ENCODE measurements at places on chromosomes 1 and 21.

DNA sequence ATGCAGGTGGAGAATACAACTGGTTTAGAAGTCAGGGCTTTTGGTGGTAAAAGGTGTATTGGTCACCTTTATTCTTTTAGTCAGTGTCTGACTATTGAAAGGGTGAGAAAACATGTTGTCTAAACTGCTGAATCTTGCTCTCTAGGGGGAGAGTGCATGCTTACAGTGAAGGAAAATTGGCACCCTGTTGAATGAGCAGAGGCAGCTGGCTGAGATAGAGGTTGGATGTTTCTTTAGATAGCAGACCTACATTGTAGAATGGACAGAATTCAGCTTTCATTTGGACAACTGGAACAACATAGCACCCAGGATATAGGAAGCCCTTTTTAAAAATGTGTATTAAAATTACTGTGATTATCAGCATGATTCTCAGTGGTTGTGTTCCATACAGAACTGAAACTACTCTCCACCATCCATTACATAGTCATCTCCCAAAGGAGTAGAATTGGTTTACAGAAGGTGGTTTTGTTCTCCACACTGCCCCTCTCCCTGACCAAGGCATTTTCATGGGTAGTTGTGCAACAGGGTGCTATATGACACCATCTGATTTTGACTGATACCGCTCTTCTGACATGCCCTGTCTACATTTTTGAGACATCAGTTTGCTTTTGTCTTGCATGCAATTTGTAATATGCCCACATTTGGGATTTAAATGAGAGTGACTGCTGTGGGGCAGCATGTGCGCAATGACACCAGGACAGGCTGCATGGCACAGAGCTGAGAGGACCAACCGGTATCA is 16.2 kb downstream of the RHOU start:
- no peak for DNase-seq

- DNase-seq = no peak
Observed at GRCh38 chr1:212244441-212244840, 40.8 kb upstream of the PPP2R5A start.

- no peak for DNase-seq
Observed at GRCh38 chr1:172650474-172651193, 8.3 kb upstream of the FASLG start.

DNA sequence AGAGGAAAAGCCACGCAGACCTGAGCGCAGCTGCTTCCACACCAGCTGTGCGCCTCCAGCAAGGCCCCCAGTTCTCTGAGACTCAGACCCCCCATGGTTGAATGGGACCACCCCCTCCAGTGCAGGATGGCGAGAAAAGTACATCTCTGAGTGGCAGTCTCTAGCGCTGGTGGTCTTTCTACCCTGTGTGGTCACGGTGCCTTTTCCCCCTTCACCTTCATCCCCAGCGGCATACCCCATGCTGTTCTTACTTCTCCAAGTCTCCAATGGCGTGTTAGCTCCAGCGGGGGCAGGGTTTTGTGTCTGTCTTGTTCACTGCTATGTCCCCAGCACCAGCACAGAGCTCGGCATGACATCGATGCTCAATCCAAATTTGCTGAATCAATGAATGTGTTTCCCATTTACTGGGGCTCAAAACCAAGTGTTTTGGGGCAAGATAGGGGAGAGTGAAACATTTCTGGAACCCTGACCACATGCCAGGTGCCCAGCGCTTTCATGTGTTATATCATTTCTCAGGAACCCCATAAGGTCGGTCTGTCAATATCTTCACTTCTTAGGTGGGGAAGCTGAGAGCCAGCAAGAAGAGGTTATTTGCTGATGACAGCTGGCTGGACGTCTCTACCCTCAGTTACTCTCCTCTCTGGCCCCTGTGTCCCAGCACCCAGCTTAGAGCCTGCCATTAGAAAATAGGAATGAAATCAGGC is 959 bp upstream of the SDC3 start:
- no peak for DNase-seq

DNA sequence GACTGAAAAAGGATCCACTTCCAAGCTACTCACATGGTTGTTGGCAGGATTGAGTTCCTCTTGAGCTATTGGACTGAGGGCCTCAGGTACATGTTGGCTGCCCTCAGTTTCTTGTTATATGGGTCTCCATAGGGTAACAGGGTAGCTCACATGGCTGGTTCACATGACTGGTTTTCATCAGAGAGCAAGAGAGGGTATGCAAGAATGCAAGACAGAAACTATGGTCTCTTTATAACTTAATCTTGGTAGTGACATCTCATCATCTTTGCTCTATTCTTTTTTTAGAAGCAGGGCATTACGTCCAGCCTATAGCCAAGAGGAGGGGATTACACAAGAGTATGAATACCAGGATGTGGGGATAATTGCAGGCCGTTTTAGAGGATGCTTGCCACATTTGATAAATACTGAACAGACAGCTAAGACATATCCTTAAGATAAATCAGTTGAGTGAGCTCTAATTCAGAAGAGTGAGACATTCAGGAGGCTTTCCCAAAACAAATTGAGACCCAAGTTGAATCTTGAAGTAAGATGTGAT is 100.2 kb downstream of the HMCN1 start:
- no peak for DNase-seq

GRCh38 chr1:155277902-155278688 is 832 bp downstream of the HCN3 start:
- DNase-seq = peak; percentile 59

GRCh38 chr1:43558346-43558841 is 27.7 kb downstream of the PTPRF start:
- DNase-seq = peak; percentile 68

- DNase-seq = no peak
Observed at GRCh38 chr1:95451054-95451453, 217.0 kb downstream of the RWDD3 start.

DNA sequence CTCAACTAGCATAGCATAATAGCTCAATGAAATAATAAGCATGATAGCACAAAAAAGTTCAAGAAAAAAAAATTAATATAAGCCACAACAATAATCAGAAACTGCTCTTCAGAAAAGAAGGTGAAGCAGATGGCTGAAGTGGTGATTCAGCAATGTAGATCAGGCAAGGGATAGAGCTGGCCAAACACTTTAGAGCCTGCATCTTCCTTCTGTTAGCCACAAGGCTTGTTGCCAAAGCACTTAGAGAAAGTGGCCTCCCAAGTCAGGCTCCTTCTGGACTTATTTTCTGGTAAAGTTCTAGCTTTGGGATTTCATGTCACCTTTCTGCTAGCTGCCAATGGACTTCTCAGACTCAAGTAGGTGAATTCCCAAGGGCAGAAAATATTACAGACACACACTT is 60.3 kb upstream of the C1orf87 start:
- no peak for DNase-seq

DNA sequence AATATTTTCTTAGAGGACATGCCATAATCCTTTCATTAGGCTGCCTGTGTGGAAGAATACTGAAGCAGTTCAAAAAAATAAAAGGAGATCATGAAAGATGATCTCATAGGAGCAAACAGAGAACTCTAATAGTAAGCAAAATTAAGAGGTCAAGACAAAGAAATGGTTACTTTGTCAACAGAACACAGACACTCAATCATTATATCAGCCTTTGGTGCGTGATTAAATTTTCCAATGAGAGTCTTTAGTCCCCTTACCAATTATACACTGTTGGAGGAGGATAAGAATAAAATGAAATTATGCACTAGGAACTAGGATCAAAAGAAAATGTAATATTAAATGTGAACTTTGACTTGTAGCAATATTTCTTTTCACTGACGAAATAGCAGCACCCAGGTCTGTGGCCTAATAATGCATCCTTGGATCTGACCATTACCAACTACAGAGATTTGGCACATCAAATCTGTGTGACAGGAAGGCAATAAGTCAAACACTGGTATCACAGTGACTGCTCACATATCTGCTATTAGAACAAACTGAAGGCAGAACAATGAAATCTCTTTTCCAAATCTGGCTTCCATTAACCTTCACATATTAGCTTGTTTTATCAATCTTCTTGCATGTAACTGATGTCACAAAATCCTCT is 1812.9 kb downstream of the PLA2G4A start:
- no peak for DNase-seq

- DNase-seq = no peak
Observed at GRCh38 chr1:45394342-45394741, 54.1 kb upstream of the MUTYH start.

DNA sequence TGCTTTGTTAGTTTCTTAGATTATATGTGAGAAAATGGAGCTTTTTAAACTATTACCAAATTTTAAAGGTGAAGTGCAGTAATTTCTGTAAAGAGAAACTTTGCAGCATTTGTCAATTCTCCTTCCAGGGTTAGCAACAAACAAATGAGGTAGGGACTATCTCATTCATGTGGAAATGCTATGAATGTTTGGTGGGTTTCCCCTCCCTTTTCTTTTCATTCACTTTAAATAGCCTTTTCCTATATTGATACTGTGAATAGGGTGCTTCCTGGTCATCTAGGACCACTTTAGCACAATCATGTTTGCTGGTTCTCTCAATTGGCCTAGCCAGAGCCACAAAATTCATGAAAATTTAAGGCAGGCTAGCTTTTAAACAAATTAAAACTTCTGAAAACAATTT is 20.6 kb downstream of the ZBTB37 start:
- DNase-seq = no peak

- DNase-seq = no peak
Observed at GRCh38 chr1:234943836-234944402, 184.7 kb downstream of the TOMM20 start.

GRCh38 chr1:66296370-66296769 is 237.6 kb upstream of the SGIP1 start:
- DNase-seq = no peak

DNA sequence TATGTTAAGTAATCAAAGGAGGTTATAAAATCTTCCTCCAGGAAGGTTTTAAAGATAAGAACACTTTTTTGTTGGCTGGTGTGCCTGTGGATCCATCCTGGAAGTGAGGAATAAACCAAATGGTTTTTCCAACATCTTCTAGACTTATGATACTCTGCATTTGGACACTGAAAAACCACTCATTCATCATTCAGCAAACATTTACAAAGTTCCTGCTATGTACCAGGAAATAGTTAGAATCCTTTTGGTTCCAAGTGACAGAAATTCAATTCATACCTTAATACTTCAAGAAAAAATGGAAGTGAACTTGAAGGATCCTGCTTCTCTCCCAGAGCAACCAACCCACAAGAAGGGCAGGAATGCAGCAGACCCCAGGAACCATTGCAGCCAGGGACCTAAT is 39.6 kb upstream of the PIGC start:
- no peak for DNase-seq

GRCh38 chr1:183206538-183207122 is 20.6 kb downstream of the LAMC2 start:
- DNase-seq = no peak

Measured in right kidney (tissue), 9 donors.